ENCODE measurements at places on chromosomes 2 and 18. TPM values are rescaled to one million over a fixed set of nuclear protein-coding genes. Genes with fewer than 3 reads are reported as not detected.

DHX57 gene
- 20.6 TPM for total RNA-seq

CHRND gene
- 83.7 TPM for total RNA-seq

LIPG gene
- total RNA-seq, result 6.3 TPM

CIDEA gene
- not detected for total RNA-seq

CCL20 gene
- total RNA-seq, result 0.27 TPM
